ENCODE measurements at places on chromosomes 16 and 17.

- DNase-seq: no peak
Observed at GRCh38 chr16:68612996-68613395, 32.1 kb upstream of the CDH3 start.

- no peak for DNase-seq
Observed at GRCh38 chr16:12255473-12255872, 278.9 kb downstream of the SNX29 start.

- DNase-seq: no peak
Observed at GRCh38 chr16:9308850-9309249, 217.4 kb downstream of the HAPSTR1 start.

GRCh38 chr16:69566981-69567680, 1.4 kb downstream of the NFAT5 start:
- DNase-seq: no peak

- peak; percentile 24 for DNase-seq
Observed at GRCh38 chr17:82350182-82351030, 8.6 kb upstream of the TEX19 start.

DNA sequence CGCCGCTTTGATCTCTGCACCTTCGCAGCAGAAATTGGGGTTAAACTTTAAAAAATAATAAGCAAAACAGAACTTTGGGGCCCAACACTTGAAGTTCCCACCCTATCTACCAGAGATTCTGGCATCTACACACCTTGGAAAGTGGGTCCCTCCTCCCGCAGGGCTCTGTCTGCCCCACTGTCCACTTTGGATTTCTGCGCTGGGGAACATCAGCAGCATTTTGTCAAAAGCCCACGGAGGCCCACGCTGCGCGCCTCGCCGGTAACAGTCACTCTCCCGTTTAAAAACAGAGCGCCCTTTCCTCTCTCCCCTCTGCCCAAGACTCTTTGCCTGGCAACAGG, 725 bp upstream of the WNT9B start:
- no peak for DNase-seq

DNA sequence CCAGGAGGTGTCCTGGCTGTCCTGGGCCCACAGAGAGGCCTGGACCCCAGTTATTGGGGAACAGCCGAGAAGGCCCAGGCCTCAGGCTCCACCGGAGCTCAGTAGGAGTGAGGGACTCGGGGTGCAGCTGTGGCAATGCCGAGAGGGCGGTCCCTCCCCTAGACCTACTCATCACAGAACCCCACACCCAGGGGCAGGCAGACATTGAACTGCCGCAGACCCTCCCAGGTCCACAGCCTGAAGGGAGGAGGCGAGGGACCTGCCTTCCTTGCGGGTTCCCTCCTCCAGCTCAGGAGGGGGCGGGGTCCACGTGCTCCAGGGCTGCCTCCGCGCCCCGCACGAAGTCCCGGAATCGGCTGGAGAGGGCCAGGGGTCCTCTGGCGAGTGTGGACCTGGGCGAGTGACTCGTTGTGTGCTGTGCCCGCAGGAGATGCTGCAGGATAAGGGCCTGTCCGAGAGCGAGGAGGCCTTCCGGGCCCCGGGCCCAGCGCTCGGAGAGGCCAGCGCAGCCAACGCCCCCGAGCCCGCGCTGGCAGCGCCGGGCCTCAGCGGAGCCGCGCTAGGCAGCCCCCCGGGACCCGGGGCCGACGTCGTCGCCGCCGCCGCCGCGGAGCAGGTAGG, 3.9 kb downstream of the TBX4 start:
- no peak for DNase-seq

GRCh38 chr17:68061512-68062313, 26.2 kb downstream of the KPNA2 start:
- DNase-seq: no peak

GRCh38 chr16:51994597-51994996, 552.3 kb downstream of the TOX3 start:
- DNase-seq: no peak

- DNase-seq: no peak
Observed at GRCh38 chr16:77885571-77886295, 97.4 kb downstream of the VAT1L start.

- DNase-seq: no peak
Observed at GRCh38 chr17:35729405-35729833, 2.0 kb upstream of the RASL10B start.

DNA sequence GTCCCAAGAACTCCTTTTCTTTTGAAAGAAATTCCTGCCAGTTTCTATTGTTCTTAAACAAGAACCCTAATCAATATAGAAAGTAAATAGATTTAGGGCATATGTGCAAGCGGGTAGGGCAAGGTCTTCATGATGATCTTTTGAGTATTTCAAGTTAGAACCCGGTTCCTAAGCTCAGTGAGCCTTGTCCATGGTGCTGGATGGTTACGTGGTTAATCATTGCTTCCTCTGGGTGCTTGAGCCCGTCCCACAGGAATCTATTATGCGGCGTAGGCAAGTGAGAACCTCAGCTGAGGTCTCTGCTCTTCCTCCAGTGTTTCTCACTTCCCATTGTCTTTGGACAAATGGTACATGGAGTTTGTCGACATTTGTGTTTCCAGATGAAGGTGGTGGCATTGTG, 580.8 kb upstream of the EEF2KMT start:
- DNase-seq: no peak

GRCh38 chr16:81499576-81500380, 55.2 kb downstream of the CMIP start:
- DNase-seq: no peak

Measured in left cardiac atrium (tissue), 4 donors.